ENCODE measurements at places on chromosomes 3 and 15.
A peak's percentile ranks its signal among the peaks of the same experiment; 100 is the strongest.

- DNase-seq = no peak
Observed at GRCh38 chr3:18766974-18767373, 341.8 kb upstream of the SATB1 start.

DNA sequence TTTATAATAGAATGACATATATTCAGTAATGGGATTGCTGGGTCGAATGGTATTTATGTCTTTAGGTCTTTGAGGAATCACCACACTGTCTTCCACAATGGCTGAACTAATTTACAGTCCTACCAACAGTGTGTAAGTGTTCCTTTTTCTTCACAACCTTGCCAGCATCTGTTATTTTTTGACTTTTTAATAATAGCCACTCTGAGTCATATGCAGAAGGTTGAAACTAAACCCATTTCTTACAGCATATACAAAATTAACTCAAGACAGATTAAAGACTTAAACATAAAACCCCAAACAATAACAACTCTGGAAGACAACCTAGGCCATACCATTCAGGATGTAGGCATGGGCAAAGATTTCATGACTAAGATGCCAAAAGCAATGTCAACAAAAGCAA, 671.4 kb downstream of the AGBL1 start:
- DNase-seq = no peak

DNA sequence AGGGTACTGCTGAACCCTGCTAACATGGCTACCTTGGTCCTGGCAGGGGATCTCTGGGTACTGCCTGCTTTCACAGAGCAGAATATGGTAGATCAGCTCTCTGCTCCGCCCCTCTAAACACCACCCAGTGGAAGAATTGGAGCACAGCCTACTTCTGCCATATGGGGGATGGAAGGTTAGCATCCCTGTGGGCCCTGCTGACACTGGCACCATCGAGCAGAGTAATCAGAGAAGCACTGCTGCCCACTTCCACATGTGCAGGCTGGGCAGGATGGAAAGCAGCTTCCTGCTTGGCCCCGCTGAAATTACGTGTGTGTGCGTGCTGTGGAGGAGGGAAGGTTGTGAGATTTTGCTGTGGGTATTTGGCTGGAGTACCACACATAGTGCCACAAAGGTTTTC, 24.8 kb downstream of the CCR1 start:
- no peak for DNase-seq

DNA sequence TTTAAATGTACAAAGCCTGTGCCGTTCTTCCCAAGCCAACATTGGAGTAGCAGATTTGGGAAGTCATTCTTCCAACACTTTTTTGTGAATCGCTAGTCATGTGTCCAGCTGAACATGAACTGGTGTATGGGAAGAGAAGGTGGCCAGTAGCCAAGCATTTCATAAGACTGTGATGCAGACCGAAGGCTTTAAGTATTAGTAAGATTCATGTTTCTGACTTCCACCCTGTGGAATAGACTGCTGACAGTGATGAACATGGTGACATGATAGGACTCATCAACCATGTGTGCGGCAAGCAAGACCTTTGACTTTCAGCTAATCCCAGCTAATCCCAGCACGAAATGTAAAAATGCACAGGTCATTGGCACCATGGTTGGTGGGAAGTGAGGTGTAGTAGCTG, 48.3 kb upstream of the THSD4 start:
- DNase-seq = no peak

DNA sequence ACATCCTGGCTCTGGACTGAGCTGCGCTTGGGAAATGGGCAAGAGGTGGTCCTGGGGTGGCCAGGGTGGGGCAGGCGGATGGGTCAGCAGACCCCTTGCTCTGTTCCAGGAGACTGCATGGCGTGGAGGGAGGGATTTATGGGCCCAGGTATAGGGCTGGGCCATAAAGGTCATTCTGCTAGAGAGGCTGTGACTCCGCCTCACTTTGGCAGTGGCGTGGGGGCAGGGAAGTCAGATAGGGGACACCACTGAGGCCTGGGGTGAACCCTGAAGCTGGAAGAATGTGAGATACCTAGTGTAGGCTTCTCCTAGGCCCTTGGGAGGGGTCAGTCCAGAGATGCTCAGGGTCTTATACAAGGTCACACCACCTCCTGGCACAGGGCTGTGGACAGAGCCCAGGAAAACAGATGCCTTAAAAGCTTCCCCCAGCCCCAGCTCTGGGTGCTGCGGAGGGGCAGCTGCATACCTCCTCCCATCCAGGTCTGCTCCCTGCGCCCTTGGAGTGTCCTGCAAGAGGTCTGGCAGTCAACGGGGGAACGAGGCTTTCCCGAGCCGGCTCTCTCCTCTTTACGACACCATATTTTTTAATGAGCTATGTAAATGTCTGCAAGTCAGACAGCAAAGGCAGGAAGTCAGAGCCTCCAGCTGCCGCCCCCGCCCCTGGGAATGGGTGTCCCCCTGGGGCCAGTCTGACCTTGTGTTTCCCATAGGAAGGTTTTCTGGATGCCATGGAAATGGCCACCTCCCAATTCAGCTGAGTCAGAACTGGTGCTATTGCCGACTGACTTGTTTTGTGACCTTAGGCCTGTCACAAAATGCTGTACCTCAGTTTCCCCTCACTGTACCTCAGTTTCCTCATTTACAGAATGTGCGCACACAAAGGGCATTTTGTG, 26.3 kb downstream of the LINGO1 start:
- DNase-seq = no peak

DNA sequence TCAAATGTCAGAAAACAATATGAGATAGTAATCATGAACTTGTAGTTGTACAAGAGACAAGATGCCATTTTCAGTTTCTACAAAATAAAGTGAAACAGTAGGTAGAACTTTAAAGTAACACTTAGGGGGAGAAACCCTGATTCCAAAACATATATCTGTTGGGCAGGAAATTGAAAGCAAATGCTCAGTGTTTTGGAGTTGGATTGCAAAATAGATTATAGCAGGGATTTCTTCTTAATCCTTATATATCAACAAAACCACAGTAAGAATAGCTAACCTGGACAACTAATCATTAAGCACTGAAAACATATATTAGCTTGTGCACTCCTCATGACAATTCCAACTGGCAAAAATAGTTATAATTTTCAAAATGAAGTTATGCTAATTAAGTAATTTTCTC, 46.9 kb downstream of the COMMD2 start:
- DNase-seq = no peak

DNA sequence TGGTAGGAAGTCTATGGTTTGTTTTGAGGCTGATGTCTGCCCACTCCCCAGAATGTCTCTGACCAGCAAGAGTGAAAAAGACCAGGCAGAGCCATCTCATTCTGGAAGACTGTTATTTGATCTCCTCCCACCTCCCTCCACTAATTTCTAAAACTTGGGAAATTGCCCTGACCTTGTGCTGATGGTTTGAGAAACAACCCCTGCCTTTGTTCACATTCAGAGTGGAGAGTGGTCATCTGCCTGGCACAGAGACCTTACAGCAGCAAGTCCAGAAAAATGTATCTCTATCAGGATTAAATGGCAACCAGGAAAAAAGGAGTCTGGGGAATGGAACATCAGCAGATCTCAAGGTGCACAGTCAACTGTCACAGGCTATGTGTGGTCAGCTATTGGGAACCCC, 25.7 kb downstream of the SPATA12 start:
- DNase-seq = no peak

DNA sequence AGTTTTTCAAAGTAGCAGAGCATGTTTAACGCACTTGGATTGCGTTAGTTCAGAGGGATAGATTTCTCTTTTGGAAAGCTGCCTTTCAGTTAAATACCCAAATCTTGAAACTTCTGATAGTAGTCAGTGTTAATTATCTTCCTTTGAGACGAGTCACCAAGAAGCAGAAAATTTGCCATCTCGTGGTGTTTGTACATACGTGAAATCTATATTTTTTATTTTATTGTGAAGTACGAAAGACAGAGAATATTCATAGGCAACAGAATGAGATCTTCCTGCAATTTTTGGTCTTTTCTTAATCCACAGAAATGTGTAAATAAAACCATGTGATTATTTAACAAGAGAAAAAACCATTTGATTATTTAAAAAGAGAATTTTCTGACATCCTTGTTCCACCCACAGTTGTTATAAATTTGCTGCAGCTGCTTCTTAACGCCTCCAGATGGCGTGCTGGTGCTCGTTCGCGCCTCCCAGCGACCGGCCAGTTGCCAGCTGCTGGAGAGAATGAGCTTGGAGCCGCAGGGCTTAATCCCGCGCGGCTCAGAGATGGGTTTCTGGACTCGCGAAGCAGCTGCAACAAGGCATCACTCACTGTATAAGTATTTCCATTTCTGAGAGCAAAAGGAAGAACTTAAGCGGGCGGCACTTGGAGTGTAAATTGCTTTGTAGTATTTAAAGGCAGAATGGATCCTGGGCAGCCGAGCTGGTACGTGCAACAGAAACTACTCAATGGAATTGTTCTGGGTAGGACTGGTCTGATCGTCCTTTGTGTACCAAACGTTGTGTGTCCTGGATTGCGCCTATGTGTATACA, 10.5 kb upstream of the SLITRK3 start:
- DNase-seq = no peak

DNA sequence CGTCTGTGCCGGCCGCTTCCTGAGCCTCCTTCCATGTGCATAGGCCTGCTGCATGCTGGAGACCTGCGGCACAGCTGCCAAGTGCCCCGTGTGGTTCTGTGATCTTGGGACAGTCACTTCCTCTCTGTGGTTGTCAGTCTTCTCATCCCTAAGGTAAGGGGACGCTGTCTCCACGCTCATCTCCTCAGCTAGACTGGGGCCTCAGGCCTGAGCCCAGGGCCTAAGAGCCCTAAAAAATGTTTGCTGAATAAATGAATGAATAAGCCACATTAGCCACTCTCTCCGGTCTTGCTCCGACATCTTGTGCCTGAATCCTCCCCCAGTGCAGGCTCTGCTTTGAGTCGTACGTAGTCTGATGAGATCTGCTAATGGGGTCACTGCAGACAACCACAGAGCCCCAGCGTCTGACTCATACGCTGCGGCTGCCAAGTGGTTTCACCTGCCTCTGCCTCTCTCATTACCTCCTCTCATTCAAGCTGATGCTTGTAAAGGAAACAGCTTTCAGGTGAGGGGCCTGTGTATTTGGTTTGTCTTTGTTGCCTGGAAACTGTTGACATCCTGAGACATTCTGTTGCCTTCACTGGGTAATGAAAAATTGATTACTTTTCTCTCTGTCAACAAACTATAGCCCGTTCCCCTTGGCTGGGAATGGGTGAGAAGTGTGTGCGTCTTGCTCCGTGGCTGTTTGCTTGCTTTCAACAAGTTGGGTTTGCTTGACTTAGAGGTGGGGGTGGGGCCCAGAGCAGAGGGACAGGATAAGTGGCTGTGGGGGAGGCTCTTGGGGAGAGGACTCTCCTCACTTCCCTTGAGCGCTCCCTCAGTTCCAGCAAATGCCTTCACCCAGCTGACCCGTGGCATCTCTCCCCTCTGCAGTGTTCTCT, 15.9 kb downstream of the RPLP1 start:
- DNase-seq = peak; percentile 96

DNA sequence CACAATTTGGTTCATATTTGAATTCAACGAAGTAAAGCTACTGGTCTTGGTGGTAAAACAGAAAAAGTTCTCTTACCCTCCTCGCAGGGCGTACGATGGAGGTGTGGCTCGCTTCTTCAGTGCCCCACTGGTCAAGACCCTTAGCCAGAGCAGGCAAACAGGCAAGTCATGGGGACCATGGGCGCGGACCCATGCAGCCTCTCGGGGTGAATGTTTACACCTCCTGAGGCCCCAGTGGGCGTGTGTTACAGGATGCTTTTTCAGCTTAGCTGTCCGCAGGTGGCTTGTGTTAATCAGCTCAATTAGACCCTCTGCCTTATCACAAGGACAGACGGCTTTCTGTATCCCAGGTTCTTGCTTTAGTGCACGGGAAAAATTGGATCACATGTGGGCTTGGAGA, 991.8 kb downstream of the GBE1 start:
- no peak for DNase-seq

GRCh38 chr15:68666120-68666811, 87.5 kb downstream of the CORO2B start:
- peak; percentile 61 for DNase-seq

DNA sequence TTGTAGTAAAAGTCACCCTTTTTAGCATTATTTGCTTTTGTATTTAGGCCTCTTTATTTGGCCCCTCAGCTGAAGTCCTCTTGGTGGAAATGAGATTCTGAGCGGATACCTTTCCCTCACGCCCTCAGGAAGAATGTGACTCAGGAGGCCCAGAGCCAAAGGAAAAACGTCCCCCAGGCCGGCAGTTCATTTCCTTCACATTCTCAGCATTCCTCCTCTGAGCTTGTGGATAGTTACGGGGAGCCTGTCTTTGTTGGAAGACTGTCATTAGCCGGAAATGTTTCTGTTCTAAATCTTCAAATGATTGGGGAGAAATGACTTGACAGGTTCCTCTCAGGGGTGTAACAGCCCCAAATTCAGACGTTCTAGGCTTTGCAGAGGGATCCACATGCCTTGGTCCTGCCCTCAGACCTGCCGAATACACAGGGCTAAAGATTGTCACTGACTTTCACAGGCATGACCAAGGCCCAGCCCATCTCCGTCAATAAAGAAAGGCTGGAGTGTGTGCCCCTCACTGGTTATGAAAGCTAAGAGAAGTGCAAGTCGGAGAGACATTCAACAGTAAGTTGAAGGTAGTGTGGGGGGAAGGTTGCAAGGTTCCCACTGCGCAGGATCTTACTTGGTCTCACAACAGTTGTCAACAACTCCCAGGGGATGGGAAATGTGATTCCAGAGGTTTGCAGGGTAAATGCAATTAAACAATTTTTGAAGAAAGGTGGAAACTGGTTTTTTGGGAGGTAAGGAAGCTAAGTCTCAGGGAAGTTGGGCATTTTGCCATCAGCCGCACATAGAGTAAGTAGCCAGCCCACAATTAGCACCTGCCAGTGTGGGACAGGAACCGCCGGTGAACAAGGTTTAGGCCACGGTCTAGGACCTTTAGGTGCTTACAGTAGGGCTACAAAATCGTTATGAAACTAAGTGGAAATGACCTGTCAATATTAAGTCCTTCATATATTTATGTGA, 39.7 kb upstream of the MYZAP start:
- no peak for DNase-seq

DNA sequence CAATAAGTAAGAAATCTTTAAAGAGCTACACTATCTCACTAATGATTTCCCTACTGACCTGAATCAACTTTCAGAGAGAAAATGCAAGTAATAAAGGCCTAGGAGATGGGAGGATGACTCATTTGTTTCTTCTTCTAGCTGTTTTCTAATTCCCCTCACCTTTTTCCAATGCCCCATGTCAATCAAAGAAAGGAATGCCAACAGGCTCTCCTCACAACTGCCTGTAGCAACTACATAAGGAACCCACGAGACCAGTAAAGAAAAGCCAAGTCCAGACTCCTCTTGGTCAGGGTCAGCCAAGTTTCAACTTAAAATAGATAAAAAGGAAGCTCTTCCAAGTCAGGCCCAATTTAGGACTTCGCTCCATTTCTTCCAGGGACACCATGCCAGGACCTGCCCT, 201.9 kb downstream of the TNIK start:
- no peak for DNase-seq

- no peak for DNase-seq
Observed at GRCh38 chr3:46281551-46281950, 39.3 kb downstream of the CCR3 start.

GRCh38 chr3:63557912-63558311, 94.6 kb upstream of the SNTN start:
- no peak for DNase-seq

- DNase-seq = no peak
Observed at GRCh38 chr3:643376-643775, 446.8 kb downstream of the CHL1 start.

Data from NCI-H1417 treated with DMSO at 0.1 percent for 48 hours (cell line).